Left forelimb (tissue), 1 donor: ENCODE measurements at places on chromosomes 1 and 21.

DNA sequence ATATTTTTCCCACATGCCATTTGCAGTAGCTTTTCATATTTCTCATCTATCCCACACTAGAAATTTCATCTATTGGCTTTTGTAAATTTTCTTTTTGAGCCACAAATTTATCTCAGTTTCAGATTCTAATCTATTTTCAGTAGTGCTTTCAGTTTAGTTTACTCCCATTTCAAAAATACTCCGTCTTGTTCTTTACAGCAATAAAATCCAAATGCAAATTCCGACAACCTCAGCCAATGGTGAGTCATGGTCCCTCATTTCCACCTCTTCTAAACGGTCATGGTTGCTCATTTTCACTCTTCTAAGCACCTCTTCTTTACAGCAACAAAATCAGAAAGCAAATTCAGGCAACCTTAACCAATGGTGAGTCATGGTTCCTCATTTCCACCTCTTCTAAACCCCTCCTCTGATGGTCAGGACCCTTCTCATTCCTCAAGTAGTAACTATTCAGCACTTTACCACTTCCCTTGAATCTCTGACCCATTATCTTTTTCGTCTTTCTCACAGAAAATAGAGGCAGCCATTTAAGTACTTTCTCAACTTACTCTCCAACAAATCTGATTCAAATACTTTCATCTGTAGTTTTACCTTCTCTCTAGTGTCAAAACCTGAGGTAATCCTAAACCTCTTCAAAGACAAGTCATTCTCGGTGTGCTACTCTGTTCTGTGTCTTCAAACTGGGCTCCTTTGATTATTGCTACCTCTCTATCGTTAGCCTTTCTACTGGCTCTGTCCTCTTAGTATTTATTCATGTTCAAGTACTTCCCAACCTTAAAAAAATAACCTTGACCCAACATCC, 34.4 kb downstream of the C21orf91 start:
- no peak for DNase-seq

GRCh38 chr1:57934745-57935144, 510.9 kb upstream of the DAB1 start:
- DNase-seq: no peak

DNA sequence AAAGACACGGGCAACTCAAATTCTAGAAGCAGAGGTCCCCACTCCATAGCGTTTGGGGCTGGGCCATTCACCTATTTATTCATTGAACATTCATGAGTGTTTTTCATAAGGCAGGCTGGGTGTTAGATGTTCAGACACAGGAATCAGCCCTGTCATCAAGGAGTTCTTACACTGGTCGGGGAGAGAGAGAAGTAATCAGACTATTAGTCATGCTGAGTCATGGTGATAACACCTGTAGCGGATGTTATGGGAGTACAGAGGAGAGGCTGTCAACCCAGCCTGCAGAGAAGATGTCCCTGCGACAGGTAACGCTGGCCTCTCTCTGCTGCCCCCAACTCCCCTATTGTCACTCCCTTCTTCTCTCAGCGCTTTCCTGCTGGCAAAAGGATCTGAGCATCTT, 17.2 kb downstream of the LY9 start:
- DNase-seq: no peak

DNA sequence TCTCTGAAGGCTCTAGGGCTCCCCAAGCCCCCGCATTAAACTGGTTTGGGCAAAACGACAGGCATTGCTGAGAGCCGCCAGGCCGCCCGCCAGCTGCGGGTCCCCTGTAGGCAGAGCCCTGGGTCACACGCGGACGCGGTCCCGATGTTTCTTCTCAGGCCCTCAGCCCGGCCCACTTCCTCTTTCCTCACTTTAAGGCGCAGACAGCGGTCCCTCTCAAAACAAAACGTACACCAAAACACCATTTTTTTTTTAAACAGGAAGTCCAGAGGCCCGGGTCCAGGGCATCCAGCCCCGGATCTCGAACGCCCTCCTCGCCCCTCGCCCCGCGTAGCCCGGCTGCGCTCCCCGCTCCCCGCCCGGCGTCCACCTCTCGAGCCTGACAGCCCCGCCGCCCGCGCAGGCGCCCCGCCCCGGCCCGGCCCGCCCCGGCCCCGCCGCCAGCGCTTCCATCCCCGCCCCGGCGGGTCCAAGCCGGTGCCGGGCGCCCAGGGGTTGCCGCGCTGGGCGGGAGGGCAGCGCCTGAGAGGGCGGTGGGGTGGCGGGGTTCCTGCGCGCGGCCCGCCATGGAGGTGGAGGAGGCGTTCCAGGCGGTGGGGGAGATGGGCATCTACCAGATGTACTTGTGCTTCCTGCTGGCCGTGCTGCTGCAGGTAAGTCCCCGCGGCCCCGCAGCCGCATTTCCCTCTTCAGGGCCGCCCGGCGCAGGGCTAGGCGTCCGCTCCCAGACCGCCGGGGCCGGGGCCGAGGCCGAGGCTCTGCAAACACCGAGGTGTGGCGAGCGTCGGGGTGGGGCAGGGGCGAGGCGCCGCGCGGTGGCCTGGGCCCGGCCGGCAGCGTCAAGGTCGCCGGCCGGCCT, at the start of gene SLC22A15:
TSS of gene SLC22A15 (plus strand) at position 452 of the 859 bp plus-strand sequence. CDS start at position 567, 115 bp downstream.
- peak; percentile 69 for DNase-seq

DNA sequence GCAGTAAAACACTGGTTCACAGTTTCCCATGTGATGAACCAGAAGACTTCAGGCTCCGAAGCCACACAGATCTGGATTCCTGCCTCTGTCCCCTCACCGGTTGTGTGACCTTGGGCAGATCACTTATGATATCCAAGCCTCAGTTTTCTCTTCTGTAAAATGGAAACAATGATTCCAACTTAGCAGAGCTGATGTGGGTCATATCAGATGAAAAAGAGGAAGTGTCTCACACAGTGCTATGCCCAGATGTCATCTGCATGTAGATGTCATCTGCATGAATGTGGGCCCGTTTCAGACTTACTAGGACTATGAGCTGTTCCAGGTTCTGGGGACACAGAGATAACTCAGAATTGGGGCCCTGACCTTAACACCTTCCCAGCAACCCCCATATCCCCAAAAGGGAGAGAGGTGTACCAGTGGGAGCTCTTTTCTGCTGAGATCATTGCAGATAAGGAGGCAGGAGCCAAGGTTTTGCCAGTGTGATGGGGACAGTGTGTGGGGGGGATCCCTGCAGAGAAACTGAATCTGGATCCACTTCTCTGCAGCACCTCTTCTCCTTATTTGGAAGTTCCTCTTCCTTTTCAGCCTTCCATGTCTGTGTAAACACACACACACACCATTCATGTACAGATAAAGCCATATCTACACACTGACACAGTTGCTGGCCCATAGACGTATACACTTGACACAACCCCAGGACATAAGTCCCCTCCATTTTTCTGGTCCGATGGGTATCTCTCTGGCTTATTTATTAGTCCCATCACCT, 5.0 kb upstream of the ADGRB2 start:
- no peak for DNase-seq

- no peak for DNase-seq
Observed at GRCh38 chr1:247360116-247360898, 28.6 kb upstream of the ZNF496 start.

GRCh38 chr21:28154121-28154520, 838.6 kb downstream of the LTN1 start:
- no peak for DNase-seq

DNA sequence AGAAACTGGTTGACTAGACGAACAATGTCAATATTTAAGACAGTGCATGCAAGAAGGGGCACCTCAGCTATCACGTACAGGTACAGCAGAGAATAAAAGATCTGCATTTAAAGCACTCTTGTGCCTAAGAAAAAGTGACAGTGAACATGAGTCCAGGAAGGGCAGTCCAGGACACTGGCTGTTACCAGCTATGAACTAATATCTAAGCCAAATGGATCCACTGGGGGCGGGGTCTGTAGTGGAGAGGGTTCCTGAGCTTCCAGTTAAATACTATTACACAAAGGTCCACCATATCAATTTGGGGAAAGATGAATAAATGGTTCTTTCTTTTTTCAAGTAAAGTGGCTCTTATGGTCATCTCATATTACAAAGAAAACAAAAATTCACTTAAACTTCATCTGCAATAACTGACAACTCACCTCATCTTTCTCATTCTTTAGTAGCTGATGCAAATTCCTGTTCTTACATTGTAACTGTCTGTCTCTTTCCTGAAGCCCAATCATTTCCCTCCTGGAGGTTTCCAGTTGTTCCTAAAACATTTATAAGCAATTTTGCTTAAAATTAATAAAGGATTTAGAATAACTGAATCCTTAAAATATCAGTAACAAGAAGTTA, 24.5 kb downstream of the SSX2IP start:
- DNase-seq: no peak

DNA sequence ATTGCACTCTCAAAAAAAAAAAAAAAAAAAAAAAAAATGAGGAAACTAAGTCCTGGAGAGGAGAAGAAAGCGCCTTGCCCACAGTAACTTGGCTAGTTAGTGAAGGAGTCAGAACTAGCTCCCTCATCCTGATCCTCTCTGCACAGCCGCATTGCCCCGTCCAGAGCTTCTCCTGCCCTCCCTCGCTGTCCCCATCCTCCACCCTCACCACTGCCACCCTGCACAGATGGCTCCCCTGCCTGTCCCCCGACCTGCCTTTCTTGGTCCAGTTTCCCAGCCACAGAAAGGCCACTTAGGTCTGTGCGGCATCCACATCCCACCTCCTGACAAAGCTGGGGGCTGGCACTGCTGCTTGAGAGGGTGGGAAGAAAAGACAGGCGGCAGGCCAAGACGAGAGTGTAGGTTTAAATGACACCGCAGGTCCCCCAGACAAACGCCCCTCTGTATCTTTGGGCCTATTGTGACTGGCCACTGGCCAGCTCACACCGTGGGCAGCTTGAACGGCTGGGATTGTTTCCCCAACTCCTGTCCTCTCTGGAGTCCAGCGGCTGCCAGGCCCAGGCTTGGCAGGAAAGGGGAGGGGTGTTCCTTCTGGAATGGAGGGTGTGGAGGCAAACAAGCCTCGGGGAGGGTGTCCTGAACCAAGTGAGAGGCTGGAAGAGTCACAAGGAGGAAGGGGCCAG, 20.2 kb downstream of the NCMAP start:
- no peak for DNase-seq

DNA sequence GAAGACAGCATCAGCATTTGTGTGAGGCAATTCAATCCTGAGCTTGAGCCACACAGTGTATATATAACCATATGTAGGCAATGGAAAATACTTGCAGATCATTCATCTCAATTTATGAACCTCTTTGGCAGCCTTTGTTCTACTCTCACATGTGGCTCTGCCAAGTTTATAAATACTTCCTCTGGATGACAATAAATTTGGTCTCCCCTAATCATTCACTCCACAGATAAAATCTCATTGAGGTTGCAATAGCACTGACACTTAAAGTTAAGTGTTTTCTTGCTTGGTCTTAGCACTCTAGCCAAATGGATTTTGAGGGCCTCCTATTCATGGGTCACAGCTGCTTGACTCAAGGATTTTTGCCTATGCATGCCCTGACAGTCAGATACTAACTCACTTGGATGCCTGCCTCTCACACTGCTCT, 136.6 kb upstream of the VANGL1 start:
- DNase-seq: no peak

- DNase-seq: no peak
Observed at GRCh38 chr1:17292299-17293160, 15.5 kb upstream of the PADI4 start.

- no peak for DNase-seq
Observed at GRCh38 chr1:184827600-184828368, 73.1 kb upstream of the EDEM3 start.

GRCh38 chr1:156612666-156613065, 6.5 kb upstream of the HAPLN2 start:
- DNase-seq: no peak

DNA sequence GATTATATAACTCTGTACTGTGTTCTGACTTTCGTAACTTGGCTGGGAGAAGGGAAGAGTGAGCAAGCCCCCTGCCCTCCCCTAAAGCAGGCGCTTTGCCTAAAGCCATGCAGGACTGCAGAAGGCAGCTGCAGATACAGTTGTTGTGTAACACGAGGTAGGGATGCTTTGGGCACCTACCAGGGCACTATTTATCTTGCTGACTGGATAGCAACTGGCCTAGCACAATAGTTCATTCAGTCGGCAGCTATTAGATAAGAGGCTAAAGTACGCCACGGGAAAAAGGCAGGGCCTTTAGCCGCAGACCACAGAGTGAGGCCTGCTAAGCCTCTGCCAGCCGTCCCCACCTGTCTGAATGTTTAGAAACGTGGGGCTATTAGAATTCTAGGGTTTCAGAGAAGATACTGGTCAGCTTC, 80.9 kb downstream of the TTC3 start:
- no peak for DNase-seq
